Activated T-helper 1 cell treated with anti-CD3 and anti-CD28 coated beads, Interleukin-12 subunit alpha, Interleukin-12 subunit beta, Interleukin-2, Interleukin-4 antibody, amounts not matched to agents 30 ng/mL and 10 ng/mL and 1 ng/mL, durations not matched to agents 14 hours and 24 hours and 36 hours (primary cell): ENCODE measurements at places on chromosomes 1 and 21.
A peak's percentile ranks its signal among the peaks of the same experiment; 100 is the strongest.

DNA sequence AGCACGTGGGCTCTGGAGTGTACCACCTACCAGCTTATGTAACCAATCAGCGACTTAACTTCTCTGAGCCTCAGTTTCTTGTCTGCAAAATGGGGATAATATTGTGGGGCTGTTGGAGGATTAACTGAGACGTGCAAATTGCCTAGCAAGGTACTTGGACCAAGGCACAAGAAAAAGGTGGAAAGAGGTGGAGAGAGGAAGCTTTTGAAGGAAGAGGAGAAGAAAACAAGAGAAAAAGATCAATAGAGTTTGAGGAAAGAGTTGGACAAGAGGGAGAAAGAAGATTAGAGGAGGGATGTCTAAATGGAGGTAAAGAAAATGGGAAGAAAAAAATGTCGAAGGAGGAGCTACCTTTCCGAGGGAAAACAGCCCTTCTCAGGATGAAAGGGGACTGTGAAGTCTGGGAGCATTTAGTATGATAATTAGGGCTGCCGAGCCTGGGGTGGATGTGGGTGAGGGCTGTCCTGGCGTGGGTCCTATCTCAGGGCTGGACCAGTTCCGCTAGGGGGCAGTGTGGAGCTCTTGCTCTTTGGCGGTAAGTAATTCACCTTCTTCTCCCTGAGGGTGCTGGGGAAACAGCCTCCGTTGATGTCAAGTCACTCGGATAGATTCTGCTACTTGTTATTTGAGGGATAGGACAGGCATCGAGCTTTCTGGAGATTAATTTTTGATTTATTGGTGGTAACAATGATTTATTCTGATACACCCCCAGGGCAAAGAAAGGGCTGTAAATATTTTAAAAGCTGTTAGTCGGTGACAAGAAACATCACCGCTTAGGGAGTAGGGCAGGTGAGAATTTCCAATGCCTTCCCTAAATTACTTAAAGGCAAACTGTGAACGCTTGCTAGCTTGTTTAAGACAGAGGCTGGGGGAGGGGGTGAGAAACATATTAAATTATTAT lies 79.0 kb upstream of the NFASC start:
- peak; percentile 66 for DNase-seq

DNA sequence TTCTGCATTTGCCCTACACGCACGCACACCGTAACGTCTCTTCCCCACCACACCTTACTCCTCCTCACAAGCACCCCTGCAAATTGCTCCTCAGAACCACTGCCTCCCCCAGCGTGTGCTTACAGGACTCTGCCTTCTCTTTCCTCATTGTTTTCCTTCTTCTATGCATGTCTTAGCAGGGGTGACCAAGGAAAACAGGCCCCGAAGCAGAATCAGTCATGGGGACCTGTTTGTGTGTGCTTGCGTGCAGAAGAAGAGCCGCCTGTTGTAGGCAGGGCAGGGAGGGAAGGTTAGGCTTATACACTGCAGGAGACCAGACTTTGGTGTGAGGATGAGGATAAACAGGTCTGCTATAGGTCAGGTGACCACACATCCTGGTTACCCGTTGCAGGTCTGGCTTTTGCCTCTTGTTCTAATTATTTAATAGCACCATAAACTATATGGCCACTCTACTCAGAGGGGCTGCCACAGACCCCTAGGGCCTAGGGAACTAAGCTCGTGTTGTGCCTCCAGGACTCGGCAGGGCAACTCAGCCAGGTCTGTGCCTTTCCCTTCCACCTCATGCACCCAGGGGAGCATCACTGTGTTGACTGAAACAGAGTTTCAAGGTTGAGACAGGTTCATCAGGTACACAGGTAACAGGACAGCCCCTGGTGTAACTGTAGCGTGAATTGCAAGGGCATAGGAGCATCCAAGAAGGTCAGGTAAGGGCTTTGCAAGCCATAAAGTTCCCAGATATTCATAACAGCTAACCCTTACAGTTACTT lies 60.8 kb upstream of the EPS8L3 start:
- DNase-seq = no peak

DNA sequence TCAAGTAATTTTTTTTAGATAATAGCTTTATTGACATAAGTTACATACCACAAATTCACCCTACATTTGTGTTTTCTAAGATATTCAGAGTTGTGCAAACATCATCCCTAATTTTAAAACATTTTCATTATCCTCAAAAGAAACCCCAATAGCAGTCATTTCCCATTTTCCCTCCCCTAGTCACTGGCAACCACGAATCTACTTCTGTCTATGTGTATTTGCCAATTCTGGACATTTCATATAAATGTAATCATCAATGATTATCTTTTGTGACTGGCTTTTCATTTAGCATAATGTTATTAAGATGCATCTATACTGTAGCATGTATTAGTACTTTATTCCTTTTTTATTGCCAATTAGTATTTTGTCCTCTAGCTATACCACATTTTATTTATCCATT lies 88.8 kb upstream of the SLFNL1 start:
- DNase-seq = no peak

DNA sequence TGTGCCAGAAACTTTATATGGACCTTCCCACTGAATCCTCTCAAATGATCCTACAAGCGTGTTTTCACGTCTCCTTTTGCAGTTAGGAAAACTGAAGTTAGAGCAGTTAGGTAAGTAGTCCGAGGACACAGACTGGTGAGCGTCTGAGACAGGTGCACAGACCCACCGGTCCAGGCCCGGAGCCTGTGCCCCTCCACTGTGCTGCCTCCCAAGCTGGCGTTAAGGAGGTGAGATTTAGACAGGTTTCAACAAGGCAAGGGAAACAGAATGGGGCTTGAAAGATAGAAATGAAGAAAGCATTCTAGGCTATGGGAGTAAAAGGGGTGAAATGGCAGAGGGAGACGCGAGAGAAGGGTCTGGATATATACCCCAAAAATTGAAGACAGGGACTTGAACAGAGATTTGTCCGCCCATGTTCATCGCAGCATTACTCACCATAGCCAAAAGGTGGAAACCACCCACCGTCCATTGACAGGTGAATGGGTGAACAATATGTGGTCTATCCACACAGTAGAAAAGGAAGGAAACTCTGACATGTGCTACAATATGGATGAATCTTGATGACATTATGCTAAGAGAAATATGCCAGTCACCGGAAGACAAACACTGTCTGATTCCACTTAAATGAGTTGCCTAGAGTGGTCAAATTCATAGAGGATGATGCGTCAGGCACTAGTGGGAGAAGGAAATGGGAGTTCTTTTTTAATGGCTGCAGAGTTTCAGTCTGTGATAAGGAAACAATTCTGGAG lies 15.7 kb upstream of the PKP1 start:
- DNase-seq = no peak

- DNase-seq = no peak
Observed at GRCh38 chr1:167467126-167467710, 51.1 kb downstream of the CD247 start.

DNA sequence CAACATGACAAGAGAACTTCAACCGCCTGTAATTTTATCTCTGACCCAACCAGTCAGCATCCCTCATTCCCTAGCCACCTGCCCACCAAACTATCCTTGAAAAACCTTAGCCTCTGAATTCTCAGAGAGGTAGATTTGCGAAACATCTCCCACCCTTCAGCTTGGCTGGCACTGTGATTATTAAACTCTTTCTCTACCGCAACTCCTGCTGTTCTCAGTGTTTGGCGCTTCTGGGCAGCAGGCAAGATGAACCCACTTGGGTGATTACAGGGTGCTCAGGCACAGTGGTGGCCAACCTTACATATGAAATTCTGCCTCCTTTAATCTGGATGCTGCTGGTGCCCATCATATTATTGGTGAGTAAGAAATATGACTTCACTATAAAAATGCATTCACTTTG lies 22.1 kb downstream of the CCDC190 start:
- no peak for DNase-seq

- no peak for DNase-seq
Observed at GRCh38 chr21:21631961-21632360, 633.8 kb downstream of the NCAM2 start.

DNA sequence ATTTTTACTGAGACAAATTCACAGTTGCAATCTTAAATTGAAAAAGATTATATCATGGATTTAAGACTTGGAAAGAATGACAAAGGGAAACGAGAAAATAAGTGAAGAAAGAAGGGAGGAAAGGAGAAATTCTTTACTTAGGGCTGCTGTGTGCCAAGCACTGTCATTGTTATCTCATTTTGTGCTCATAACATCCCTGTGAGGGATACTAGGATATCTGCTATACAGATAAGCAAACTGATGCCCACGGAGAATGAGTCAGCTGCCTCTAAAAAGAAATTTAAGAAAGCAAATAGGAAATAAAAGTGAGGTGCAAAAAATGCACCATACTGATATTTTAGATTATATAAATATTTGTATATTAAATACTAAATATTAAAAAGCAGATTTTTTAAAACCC lies 183.6 kb upstream of the NR5A2 start:
- no peak for DNase-seq

DNA sequence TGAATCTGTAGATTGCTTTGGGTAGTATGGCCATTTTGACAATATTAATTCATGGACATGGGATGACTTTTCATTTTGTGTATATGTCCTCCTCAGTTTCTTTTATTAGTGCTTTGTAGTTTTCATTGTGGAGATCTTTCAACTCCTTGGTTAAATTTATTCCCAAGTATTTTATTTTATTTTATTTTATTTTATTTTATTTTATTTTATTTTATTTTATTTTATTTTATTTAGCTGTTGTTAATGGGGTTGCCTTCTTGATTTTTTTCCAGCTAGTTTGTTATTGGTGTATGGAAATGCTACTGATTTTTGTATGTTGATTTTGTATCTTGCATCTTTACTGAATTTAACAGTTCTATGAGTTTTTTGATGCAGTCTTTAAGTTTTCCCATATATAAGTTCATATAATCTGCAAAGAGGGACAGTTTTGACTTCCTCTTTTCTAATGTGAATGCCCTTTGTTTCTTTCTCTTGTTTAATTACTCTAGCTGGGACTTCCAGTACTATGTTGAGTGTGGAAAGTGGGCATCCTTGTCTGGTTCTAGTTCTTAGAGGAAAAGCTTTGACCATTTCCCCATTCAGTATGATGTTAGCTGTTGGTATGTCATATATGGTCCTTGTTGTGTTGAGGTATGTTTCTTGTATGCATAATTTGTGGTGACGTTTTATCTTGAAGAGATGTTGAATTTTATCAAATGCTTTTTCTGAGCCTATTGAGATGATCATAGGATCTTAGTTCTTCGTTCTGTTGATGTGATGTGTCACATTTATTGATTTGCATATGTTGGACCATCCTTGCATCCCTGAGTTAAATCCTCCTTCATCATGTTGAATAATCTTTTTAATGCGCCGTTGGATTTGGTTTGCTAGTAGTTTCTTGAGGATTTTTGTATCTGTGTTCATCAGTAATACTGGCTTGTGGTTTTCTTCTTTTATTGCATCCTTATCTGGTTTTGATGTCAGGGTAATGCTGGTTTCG lies 14.3 kb downstream of the CEPT1 start:
- DNase-seq = no peak

GRCh38 chr1:114457675-114458236 lies 53.2 kb downstream of the TRIM33 start:
- DNase-seq = no peak

DNA sequence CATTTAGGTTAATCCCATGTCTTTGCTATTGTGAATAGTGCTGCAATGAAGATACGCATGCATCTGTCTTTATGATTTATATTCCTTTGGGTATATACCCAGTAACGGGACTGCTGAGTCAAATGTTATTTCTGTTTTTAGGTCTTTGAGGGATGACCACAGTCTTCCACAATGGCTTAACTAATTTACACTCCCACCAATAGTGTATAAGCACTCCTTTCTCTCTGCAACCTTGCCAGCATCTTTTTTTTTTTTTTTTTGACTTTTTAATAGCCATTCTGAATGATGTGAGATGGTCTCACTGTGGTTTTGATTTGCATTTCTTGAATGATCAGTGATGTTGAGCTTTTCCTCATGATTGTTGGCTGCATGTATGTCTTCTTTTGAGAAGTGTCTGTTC lies 33.5 kb downstream of the ASH1L start:
- DNase-seq = no peak

DNA sequence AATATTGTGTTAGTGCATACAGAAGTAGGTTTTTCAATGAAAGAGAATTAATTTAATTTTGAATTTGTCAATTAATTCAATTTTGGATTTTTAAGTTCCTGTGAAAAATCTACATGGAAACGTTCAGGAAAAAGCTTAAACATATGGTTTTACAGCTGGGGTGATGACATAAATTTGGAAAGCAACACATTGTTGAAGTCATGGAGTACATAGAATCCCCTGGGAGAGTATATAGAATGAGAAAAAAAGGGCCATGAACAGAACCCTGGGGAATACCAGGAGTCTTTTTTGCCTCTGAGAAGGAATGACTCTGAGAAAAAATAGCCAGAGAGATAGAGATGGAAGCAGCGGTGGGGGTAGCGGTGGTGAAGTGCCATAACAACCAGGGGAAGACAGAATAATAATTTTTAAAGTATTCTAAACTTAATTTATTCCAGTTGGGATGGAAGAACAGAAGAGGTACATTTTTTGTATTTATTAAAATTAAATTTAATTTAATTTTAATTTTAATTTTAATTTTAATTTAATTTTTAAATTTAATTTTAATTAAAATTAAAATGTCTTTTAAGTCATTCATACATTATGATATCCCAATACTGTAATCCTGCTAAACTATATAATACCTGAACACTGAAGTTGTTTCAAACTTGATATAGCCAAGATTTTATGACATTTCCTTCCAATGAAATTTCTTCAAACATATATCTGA lies 48.9 kb downstream of the NME7 start:
- no peak for DNase-seq

GRCh38 chr1:201184307-201185122 lies 6.1 kb upstream of the IGFN1 start:
- DNase-seq = no peak

DNA sequence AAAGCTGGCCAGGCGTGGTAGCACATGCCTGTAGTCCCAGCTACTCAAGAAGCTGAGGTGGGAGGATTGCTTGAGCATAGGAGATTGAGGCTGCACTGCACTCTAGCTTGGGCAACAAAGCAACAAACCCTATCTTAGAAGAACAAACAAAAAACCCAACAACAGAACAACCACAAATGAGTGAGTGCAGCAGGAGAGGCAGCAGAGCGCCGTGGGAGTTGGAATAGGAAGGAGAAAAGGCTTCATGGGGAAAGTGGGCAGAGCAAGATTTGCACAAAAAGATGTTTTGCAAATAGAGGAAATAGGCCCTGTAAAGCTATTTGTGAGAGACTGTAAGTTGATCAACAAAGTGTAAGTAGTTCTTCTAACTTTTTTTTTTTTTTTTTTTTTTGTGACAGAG lies 19.6 kb downstream of the SMAP2 start:
- DNase-seq = no peak
